Heart right ventricle (tissue), 16 donors: ENCODE measurements at places on chromosomes 7 and 10. TPM values are rescaled to one million over a fixed set of nuclear protein-coding genes. Genes with fewer than 3 reads are reported as not detected.

DNA sequence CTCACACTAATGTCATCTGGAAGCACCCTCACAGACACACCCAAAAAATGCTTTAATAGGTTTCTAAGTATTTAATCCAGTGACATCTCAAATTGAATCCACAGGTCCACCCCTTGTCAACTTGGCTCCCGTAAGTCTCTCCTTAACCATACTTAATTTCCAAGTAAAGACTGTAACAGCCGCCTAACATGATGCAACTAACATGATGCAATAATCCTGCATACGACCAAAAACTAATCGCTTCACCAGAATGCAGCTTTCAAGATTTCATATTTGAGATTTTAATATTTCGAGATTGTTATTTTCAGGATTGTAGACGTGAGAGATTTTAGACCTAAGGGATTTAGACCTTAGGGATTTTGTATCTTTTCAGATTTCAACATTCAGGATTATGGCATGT lies 3.7 kb upstream of the HDAC9 start:
- no peak for DNase-seq

Gene OR13A1
- total RNA-seq = not detected

Gene TDRD1
- 7.0 TPM for total RNA-seq

Gene MMP21
- not detected for total RNA-seq

DNA sequence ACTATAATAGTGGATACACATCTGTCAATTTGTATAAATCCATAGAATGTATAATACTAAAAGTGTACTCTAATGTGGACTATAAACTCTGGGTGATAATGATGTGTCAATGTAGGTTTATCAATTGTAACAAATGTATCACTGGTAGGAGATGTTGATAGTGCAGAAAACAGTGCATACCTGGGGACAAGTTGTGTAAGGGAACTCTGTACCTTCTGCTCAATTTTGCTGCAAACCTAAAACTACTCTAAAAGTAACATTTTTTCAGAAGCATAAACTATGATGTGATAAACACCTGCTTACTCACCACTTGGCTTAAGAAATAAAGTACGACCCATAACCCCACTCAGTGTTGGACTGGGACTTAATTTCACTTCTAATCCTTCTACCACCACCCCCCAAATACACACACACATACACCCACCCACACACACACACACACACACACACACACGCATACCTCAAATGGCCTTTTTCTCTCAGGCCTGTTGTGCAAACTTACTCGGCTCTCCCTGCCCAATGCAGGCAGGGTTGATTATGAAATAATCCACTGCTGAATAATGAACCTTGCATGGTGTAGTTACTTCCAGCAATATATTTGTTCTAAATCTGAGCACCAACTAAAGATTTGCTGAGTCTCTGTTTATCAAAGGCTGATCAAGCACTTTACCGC lies 154.1 kb upstream of the KMT2E start:
- DNase-seq = no peak

- no peak for DNase-seq
These were observed 330.4 kb upstream of the ANKRD30A start for GRCh38 chr10:36794981-36795380.

GRCh38 chr10:15213461-15213861 lies 45.0 kb upstream of the NMT2 start:
- no peak for DNase-seq

Gene KAZALD1
- total RNA-seq = 3.3 TPM

GRCh38 chr7:87170828-87171227 lies 18.6 kb downstream of the DMTF1 start:
- no peak for DNase-seq

DNA sequence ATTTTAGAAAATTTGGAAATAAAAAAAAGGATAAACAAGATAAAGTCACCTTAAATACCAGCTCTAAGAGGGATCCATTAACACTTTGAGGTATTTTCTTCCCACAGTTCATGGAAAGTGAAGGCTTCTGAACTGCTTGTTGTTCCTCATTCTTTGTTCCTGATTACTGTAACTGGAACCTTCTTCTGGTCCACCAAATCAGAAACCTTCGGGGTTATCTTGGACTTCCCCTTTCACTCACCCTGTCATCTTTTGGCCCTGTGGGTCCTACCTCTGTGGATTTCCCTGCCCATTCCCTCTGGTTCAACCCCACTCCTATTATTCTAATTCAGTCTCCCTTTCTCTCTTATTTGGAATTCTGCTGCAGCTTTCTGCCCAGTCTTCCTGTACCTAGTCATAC lies 116.5 kb upstream of the PRPS1L1 start:
- no peak for DNase-seq

GRCh38 chr7:89232-90019 lies 102.9 kb upstream of the FAM20C start:
- DNase-seq = peak; percentile 30

- no peak for DNase-seq
These were observed 55.8 kb downstream of the LOXL4 start for GRCh38 chr10:98212196-98212595.

Gene LRRC4
- 4.3 TPM for total RNA-seq

Gene TMEM270
- not detected for total RNA-seq

- DNase-seq = no peak
These were observed 5.8 kb downstream of the PWWP2B start for GRCh38 chr10:132402781-132403241.

- DNase-seq = peak; percentile 11
These were observed 157.5 kb upstream of the PLXDC2 start for GRCh38 chr10:19658622-19659233.

- DNase-seq = no peak
These were observed 23.3 kb downstream of the BPGM start for GRCh38 chr7:134669845-134670373.

Gene PRKAR2B
- total RNA-seq = 24.6 TPM

Gene ZNF735
- not detected for total RNA-seq

GRCh38 chr7:146412781-146413180 lies 296.2 kb downstream of the CNTNAP2 start:
- DNase-seq = no peak

- no peak for DNase-seq
These were observed 122.8 kb downstream of the KAT6B start for GRCh38 chr10:74949034-74949832.

- no peak for DNase-seq
These were observed 236.1 kb downstream of the ELMO1 start for GRCh38 chr7:37212556-37212955.
